IPS DF 6.9 (cell line): ENCODE measurements at places on chromosomes 6 and 20.

DNA sequence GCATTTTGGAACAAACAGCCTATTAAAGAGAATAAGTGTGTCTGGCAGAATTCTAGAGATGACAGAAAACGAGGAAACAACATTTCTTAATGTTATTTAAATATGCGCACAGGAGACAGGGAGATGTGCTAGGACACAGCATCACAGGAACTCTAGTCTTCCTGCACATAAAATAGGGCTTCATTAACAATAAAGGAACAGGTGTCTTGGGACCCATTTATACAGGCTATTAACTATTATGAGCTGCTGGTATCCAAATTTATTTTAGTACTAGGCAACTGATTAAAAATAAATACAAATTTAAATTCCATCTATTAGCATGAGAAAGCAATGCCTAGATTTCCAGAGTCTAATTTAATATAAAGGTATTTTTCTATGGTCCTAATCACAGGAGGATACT lies 102.3 kb downstream of the PDSS2 start:
- H3K27me3 ChIP-seq = no peaks in the 10 kb centered on the region
- no peak overlapping the region for H3K27ac ChIP-seq
- H3K36me3 ChIP-seq = no peaks in the 10 kb centered on the region

GRCh38 chr20:3181270-3181669 lies 7.9 kb upstream of the LZTS3 start:
- DNase-seq = no peak
- no peaks in the 10 kb centered on the region for H3K36me3 ChIP-seq
- no peaks in the 10 kb centered on the region for H3K4me1 ChIP-seq
- H3K27me3 ChIP-seq = no peaks in the 10 kb centered on the region
- H3K4me3 ChIP-seq = no peak overlapping the region

DNA sequence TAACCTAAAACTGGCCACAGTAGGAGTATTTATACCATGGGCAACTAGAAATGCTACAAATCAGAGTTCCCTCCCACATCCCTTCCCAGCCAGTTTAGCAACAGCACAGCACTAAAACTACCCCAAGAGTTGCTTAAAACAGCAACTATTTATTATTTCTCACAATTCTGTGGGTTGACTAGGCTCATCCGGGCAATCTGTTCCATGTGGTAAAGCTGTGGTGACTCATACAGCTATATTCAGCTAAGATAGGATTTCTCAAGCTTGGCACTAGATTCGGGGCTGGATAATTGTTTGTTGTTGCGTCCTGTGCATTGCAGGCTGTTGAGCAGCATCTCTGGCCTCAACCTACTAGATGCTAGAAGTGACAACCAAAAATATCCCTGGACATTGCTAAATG lies 8.6 kb upstream of the HECA start:
- no peaks in the 10 kb centered on the region for H3K36me3 ChIP-seq
- no peaks in the 10 kb centered on the region for H3K27me3 ChIP-seq
- DNase-seq = no peak
- H3K27ac ChIP-seq = no peak overlapping the region
- H3K4me3 ChIP-seq = no peak overlapping the region

DNA sequence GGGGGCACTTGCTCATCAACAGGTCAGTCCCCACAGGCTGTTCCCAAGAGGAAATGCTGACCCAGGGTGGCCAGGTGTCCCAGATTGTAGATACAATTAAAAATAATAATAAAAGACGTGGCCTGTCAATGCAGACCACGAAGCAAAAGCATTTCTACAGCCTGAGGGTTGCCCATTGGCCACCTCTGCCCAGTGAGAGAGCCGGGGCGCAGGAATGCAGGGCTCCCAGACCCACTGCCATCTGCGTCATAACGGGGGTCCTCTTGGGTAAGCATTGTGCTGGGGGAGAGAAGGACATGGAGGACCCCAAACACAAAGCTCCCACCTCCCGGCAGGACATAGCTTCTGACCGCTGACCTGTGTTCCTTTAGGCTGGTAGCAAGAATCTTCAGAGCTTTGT lies 22.9 kb upstream of the AFDN start:
- DNase-seq = no peak
- H3K4me1 ChIP-seq = peaks cover 2% of the 10 kb centered on the region; the same call in 1 of the 2 replicates
- no peaks in the 10 kb centered on the region; the same call in 1 of the 2 replicates for H3K36me3 ChIP-seq
- H3K4me3 ChIP-seq = no peak overlapping the region

- H3K36me3 ChIP-seq = no peaks in the 10 kb centered on the region
- peaks cover 13% of the 10 kb centered on the region; the same call in 1 of the 2 replicates for H3K4me1 ChIP-seq
- no peaks in the 10 kb centered on the region for H3K27me3 ChIP-seq
- DNase-seq = no peak
- H3K27ac ChIP-seq = no peak overlapping the region
- H3K4me3 ChIP-seq = no peak overlapping the region
These were observed 51.5 kb downstream of the TRERF1 start for GRCh38 chr6:42400061-42400760.

DNA sequence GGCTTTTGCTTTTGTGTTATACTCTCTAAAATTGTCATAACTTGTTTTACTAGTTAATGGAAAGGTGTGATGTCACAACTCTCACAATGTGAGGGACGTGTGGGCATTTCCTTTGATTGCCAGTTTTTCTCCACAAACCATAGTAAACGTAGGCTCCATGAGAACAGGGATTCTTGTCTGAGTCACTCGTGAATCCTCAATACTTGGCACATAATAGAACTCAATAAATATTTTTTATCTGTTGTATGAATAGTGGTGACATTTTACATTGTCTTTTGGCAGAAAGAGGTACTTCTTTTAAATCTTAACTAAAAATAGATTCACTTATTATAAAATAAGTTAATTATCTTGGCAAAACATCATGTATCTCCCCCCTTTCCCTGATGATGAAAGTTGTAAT lies 69.0 kb upstream of the CNKSR3 start:
- H3K36me3 ChIP-seq = no peaks in the 10 kb centered on the region
- no peaks in the 10 kb centered on the region for H3K4me1 ChIP-seq
- no peak overlapping the region for H3K4me3 ChIP-seq
- no peaks in the 10 kb centered on the region for H3K27me3 ChIP-seq
- H3K27ac ChIP-seq = no peak overlapping the region
- DNase-seq = no peak

DNA sequence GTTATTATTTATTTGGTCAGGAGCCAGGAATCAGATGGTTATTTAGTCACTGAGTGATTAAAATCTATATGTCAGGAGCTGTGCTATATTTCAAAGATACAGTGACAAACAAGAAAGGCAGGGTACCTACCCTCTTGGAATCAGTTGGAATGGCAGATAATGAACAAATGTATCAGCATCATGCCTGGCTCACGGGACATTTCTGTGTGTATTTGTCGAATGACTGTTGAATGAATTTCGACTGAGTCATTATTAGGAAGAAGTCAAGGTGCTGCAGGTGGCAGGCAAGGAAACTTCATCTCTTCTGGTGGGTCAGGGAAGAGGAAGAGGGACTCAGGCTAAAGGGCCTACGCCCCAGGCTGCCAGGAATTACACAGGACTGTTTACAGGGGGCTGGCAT lies 13.6 kb downstream of the PKIG start:
- no peak for DNase-seq
- no peak overlapping the region for H3K27ac ChIP-seq
- H3K4me1 ChIP-seq = peaks cover 10% of the 10 kb centered on the region
- no peaks in the 10 kb centered on the region for H3K27me3 ChIP-seq
- H3K4me3 ChIP-seq = no peak overlapping the region

GRCh38 chr6:115078555-115078954 lies 735.7 kb upstream of the HS3ST5 start:
- no peak overlapping the region for H3K27ac ChIP-seq
- no peaks in the 10 kb centered on the region for H3K4me1 ChIP-seq
- H3K4me3 ChIP-seq = no peak overlapping the region
- no peaks in the 10 kb centered on the region for H3K27me3 ChIP-seq
- DNase-seq = no peak

GRCh38 chr20:37758332-37758731 lies 64.5 kb downstream of the CTNNBL1 start:
- no peaks in the 10 kb centered on the region for H3K36me3 ChIP-seq
- no peak overlapping the region for H3K4me3 ChIP-seq
- H3K27ac ChIP-seq = no peak overlapping the region
- no peaks in the 10 kb centered on the region for H3K4me1 ChIP-seq
- H3K27me3 ChIP-seq = no peaks in the 10 kb centered on the region

GRCh38 chr6:26495281-26495680 lies 4.8 kb upstream of the BTN1A1 start:
- no peaks in the 10 kb centered on the region for H3K4me1 ChIP-seq
- no peak overlapping the region for H3K27ac ChIP-seq
- DNase-seq = no peak
- no peaks in the 10 kb centered on the region for H3K27me3 ChIP-seq
- H3K4me3 ChIP-seq = no peak overlapping the region

DNA sequence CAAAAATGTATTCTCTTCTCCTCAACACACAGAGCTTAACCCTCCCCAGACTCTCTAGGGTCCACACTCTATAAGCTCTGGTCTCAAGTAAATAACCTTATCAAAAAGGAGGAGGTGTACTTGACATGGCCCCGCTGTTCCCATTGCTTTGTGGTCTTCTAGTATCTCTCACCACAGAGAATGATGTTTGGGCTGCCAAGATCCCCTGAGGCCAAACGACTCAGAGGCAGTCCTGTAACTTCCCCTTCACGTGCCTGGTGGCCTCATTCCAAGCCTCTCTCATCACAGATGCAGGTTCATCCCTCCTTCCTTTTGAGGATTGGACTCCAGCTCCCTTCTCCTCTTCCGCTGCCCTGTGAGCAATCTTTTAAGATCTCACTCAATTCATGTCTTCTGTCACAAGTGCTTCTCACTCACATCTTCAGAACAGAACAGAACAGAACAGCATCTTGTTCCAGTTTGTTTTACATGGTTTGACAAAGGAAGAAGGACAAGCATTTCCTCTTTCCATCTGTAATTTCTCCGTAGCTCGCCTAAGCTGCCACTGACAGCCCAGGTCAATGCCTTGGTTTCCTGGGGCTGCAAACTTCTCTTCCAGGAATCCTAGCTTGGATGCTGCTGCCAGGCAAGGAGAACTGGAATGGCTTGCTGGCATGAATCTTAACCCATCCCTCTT lies 541.5 kb downstream of the CD83 start:
- H3K27me3 ChIP-seq = no peaks in the 10 kb centered on the region
- no peak overlapping the region for H3K27ac ChIP-seq
- no peaks in the 10 kb centered on the region for H3K36me3 ChIP-seq
- H3K4me1 ChIP-seq = no peaks in the 10 kb centered on the region

DNA sequence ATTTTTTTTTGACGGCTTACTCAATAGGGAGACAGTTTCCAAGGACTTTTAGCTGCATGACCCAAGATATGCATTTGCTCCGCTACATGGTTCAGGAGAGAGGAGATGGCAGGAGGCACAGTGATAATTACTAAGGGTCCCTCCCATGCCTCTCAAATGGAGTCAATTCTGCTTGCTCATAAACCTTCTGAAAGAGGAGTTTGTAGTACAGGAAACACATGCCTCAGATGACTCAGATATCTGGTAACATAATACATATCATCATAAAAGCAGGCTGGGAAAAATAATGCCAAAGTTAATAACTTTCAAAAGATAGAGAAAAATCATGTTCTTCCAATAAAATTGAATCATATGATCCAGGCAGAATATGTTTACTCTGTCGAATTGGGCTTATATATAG lies 97.6 kb upstream of the DEFB112 start:
- no peaks in the 10 kb centered on the region for H3K36me3 ChIP-seq
- H3K4me1 ChIP-seq = no peaks in the 10 kb centered on the region
- no peaks in the 10 kb centered on the region for H3K27me3 ChIP-seq
- DNase-seq = no peak
- no peak overlapping the region for H3K27ac ChIP-seq
- H3K4me3 ChIP-seq = no peak overlapping the region
